ENCODE measurements at places on chromosomes 2 and 18. TPM values are rescaled to one million over a fixed set of nuclear protein-coding genes. Genes with fewer than 3 reads are reported as not detected.

GRCh38 chr2:55142518-55142917, 89.6 kb downstream of the CLHC1 start:
- no peak for DNase-seq
- H3K27ac ChIP-seq = no peak overlapping the region
- H3K4me3 ChIP-seq = no peak overlapping the region

GRCh38 chr2:230346921-230347533, 20.0 kb downstream of the SP140L start:
- H3K27me3 ChIP-seq = no peaks in the 10 kb centered on the region
- no peak overlapping the region for H3K27ac ChIP-seq
- no peak overlapping the region for H3K4me3 ChIP-seq
- no peak for DNase-seq
- peaks cover 32% of the 10 kb centered on the region for H3K36me3 ChIP-seq

- peaks cover 34% of the 10 kb centered on the region for H3K4me1 ChIP-seq
- H3K27ac ChIP-seq = peak within 1 kb of the TSS; percentile 97
- peak; percentile 25 for DNase-seq
- peaks cover 12% of the 10 kb centered on the region for H3K36me3 ChIP-seq
These were observed at the start of gene VPS54 for GRCh38 chr2:64019083-64019974. Gene VPS54 (minus strand): TSS chr2:64019428. CDS start chr2:63983999, 35,429 bp downstream.

DNA sequence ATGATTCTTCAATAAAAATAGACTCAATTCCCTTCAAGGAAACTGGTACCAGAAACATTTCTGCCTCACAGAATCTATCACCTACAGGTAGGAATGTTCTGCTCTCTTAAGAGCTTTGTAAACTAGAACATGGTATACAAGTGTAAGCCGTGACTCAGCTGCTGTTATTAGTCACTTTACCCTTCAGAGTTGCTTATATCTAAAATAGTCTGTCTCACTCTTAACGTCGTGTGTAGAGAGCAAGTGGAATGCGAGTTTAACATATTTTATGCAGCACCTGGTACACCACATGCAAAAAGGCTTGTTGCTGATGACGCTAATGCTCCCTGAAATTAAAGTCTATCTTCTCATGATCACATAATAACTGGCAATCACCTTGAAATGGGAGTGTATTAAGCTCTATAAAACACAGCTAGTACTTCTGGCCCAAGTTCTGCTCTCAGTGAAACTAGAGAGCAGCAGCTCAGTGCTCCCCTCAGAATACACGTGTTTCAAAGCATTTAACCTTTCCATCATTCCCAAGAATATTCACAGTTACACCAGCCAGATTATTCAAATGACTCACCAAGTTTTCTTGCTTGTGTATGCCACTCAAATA, 420.0 kb downstream of the ZEB2 start:
- no peaks in the 10 kb centered on the region for H3K27me3 ChIP-seq
- H3K36me3 ChIP-seq = peaks cover 9% of the 10 kb centered on the region
- H3K27ac ChIP-seq = peak overlapping the region; percentile 69

DNA sequence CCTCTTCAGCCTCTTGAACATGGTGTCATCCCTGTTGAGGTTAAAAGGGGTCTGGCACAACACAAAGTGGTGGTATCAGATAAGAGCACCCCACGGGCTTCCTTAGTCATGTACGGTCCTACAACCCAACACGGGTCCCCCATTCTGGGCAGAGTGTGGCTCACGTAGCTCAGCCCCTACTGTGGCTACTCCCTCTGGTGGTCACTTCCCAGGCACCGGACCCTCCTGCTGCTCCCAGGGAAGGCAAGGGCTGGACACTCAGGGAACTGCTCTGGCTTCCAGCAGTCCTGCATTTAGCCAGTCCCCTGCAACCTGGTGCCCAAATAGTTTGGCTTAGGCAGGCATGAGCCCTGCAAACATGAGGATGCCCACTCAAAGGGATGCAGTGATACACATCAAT, 58.6 kb downstream of the GALNT14 start:
- H3K36me3 ChIP-seq = no peaks in the 10 kb centered on the region
- H3K27ac ChIP-seq = no peak overlapping the region
- no peaks in the 10 kb centered on the region for H3K4me1 ChIP-seq
- peaks cover 3% of the 10 kb centered on the region for H3K27me3 ChIP-seq
- no peak for DNase-seq
- H3K4me3 ChIP-seq = no peak overlapping the region

- H3K4me3 ChIP-seq = no peak overlapping the region
- H3K4me1 ChIP-seq = peaks cover 11% of the 10 kb centered on the region
- no peak overlapping the region for H3K27ac ChIP-seq
- H3K36me3 ChIP-seq = peaks cover 4% of the 10 kb centered on the region
- no peak for DNase-seq
These were observed 247.6 kb downstream of the TMX3 start for GRCh38 chr18:68467329-68467728.

The ANKRD29 gene
- not detected for total RNA-seq

The ACTR1B gene
- total RNA-seq = 76.2 TPM

The GPR17 gene
- total RNA-seq = not detected

The PSMA8 gene
- total RNA-seq = not detected
